NCI-H187 (cell line): ENCODE measurements at places on chromosomes 3 and 15.

DNA sequence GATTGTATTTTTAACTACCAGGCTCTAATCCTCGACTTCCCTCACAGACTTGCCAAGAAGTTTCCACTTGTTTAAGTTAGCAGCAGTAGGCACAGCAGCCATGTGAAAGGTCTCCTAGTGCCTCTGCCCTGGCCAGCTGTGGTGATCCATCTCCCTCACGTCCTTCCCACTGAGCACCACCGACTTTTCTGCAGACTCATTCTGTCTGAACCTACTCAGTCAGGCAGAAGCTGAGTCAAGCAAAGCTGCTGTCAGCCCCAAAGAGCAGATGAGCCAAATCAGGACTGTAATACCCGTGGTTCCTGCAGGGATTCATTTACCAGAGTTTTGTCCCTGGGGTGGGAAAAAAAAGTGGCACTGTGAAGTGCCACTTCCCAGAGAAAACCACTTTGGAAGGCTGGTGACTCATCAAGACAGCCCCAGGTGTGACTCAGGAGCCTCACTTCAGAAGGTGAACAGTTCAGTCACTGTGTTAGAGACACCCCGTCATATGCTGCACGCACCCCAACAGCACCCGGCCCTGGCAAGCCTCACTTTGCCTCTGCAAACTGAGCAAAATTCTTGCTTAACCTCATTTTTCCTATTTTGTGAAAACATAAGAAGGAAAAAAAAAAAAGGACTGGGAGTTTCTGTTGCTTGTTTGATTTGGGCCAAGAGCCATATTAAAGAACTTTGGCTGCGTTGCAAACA is 76.0 kb downstream of the WWTR1 start:
- DNase-seq: no peak

GRCh38 chr15:40782609-40783227 is 12.9 kb downstream of the C15orf62 start:
- DNase-seq: no peak

DNA sequence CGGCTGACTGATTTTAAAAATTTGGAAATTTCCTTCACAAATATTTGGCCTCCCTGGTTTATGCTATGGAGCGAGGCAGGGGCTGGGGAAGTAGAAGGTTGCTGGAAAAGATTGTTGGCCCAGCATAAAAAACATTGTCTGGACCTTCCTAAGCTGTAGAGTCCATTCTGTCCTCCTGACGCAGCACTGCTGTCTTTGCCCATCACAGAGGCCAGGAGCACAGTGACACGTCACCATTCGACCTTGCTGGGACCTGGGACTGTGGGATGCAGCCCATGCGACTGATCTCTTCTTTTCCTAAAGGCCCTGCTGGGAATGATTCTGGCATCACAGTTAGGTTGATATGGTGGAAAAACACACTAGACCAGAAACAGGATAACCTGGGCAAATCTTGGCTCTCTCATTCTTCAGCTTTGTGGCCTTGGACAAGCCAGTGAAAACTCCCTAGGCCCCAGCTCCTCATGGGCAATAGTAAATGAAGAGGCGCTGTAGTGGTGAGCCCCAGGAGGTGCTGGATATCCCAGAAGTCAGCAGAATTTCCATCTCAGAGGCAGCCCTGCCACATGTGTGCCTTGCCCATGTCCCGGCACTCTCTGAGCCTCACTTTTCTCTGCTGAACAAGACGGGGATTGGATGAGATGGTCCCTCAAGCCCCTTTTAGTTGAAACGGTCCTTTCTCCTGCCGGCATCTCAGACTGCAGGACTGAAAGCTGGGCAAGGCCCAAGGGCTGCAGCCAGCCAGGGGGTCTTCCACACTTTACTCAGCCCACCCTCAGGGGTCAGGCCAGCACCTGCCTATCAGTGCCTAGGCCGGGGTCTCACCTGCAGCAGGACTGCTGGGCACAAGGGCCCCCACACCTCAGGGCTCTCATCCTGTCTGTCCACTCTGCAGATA is 69.6 kb downstream of the SENP2 start:
- DNase-seq: no peak

GRCh38 chr3:154956815-154957214 is 123.3 kb upstream of the MME start:
- DNase-seq: no peak

DNA sequence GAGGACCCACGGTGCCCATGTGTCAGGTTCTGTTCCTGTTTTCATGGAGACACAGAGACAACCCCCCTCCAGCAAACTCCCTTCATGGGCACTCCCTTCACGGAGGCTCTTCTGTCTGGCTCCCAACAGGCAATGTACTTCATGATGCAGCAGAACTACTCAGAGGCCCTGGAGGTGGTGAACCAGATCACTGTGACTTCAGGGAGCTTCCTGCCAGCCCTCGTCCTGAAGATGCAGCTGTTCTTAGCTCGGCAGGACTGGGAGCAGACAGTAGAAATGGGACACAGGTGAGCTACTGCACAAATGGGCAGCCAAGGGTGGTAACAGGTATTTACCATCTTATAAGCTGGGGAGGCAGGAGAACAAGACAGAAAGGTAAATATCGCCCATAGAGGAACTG is 7.0 kb downstream of the TTC21A start:
- DNase-seq: no peak

- no peak for DNase-seq
Observed at GRCh38 chr3:14457999-14458398, 55.6 kb downstream of the SLC6A6 start.

DNA sequence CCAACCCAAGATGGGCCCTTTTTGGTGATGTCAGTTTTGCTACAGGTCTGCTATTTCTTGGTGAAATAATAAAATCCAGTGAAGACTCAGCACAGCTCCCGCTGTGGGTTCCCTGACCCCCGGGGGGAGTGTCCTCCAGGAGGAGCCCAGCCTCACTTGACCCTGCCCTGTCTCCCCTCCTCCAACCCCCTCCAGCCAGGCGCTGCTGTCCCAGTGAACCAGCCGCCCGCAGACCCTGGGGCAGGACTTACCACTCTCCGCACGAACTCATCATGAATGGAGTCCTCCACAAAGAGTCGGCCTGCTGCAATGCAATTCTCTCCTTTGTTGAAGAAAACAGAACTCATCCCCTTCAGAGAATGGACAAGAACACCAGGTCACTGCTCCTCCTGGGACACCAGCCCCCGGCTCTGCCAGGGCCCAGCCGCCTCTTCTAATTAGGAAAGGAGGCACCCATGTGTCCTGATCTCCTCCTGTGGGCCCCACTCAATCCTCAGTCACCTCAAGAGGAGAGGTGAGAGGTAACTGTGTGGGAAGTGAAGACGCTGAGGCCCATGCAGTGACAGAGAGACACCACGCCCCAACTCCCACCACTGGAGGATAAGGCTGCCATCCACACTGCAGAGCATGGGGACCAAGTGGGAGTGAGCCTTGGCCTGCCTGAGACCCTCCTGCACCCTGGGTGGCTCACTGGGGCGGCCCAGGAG is 28.8 kb upstream of the SLC41A3 start:
- no peak for DNase-seq

GRCh38 chr3:22959593-22959992 is 243.5 kb upstream of the UBE2E2 start:
- no peak for DNase-seq

DNA sequence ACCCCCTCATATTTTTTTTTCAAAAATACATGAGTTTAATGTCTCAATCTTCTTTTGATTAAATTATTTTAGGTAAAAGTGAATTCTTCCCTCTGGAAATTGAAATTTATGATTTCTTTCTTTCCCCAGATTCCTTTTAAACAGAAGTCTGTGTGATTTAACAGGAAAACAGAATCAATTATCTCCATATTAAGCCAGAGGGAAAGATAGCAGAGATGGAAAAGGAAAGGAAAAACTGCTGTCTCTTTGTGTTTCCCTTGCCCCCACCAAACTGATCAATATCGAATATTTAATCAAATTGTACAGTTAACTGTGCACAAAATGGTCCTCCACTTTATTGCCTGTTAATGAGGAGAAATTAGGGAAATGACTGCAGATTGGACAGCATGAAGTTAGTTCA is 203.5 kb upstream of the NECTIN3 start:
- DNase-seq: no peak

DNA sequence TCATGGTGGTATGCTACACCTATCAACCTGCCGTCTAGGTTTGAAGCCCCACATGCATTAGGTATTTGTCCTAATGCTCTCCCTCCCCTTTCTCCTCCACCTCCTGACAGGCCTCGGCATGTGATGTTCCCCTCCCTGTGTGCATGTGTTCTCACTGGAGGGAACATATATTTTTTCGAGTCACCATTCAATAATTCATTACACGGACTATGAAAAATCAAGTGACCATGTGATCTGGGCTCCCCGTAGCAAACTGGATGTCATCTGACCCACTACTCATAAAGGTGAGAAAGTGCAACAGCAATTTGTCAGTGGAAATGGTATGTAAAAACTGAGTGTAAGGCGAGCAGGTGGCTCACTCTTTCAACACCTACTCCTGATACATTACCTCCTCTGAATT is 224.3 kb upstream of the RASGRP1 start:
- DNase-seq: peak; percentile 23

GRCh38 chr3:157188391-157188790 is 28.4 kb upstream of the CCNL1 start:
- DNase-seq: no peak

GRCh38 chr3:69755795-69756194 is 16.5 kb downstream of the MITF start:
- no peak for DNase-seq

DNA sequence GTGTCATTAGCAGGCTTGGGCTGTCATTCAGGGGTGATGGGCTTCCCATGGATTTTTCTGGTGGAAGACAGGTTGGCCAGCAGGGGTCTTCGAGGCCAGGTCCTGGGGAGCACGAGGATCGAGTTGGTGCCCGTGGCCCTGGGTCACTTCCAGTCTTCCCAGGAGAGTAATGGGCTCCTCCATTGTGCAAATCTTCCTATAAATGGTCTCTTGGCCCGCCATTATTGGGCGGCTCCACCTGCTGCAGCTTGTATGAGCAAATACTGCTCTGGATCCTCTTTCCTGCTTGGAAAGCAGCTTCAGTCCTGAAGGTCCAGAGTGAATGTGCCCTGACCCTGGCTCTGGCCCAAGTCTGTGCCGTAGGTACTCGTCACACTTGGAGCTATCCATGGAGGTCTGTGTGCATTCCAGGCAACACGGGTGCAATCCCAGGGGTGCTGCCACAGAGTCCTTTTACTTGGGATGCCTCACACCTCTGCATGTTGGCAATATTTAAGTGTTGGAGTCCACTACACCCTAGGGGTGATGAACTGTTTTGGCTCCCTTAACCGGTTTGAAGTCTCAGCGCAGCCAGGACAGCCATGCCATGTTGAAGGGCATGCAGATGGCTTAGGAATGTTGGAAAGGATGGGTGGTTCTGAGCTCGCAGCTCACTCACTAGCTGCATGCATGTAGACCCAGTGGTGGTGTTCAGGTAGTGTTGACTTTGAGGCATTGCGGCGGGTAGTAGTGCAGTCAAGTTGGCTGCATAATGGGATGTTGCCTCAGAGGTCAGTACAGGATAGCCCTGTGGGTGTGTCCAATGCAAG is 97.6 kb downstream of the SNRPN start:
- DNase-seq: no peak

GRCh38 chr15:58243070-58243469 is 104.9 kb downstream of the AQP9 start:
- peak; percentile 44 for DNase-seq

DNA sequence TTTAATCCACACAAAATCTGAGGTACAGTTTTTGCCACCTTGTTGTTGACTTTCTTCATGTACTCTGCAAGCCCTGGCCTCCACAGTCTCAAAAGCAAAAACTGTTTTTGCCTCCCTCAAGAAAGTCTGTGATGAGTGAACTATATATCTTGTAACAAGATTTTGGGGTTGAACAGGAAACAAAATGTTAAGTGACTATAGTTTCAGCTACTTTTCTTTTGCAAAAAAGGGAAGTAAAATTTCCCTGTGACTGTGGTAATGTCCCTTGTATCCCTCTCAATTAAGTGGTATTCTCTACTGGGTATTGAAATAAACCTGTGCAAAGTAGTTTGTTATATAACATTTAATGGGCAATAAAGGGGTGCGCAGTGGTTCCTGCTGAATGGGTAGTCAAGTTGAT is 21.3 kb upstream of the SCAANT1 start:
- DNase-seq: no peak

DNA sequence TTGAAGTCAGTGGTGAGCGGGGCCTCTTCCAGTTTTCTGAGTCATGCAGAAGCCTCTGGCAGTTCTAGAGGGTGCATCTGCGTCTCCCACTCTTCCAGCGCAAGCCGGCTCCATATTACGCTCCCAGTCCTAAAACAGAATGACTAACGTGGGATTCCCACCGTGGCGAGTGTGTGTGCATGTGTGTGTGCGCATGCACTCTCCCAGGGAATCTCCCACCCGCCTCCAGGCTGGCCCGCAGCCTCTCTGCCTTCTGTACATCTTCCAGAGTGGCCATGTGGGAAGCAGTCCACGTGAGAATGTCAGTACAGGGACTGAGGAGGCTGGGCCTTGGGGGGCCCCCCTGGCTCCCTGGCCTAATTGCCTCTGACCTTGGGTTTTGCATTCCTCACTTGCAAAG is 87.7 kb downstream of the LSM3 start:
- no peak for DNase-seq

GRCh38 chr3:107309312-107309711 is 67.9 kb upstream of the CCDC54 start:
- no peak for DNase-seq

DNA sequence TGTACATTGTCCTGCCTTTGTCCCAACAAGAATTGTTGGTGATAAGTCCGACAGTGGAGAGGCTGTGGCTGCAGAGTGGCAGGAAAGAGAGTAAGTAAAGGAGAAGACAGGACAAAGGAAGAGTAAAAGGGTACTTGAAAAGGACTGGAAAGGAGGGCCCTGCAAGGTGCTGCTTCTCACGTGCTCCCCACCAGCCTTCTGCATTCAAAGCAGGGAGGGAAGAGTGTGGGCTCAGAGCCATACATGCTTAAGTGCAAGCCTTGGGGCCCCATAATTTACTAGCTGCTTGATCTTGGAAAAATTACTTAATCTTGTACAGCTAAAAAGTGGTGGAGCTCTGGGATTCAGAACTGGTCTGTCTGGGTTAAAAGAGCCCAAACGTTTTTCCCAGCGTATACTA is 29.9 kb downstream of the MME start:
- DNase-seq: no peak
